T-helper 17 cell (primary cell): ENCODE measurements at places on chromosomes 1 and 21. TPM values are rescaled to one million over a fixed set of nuclear protein-coding genes. Genes with fewer than 3 reads are reported as not detected.

Gene CRNN
- not detected for total RNA-seq

DNA sequence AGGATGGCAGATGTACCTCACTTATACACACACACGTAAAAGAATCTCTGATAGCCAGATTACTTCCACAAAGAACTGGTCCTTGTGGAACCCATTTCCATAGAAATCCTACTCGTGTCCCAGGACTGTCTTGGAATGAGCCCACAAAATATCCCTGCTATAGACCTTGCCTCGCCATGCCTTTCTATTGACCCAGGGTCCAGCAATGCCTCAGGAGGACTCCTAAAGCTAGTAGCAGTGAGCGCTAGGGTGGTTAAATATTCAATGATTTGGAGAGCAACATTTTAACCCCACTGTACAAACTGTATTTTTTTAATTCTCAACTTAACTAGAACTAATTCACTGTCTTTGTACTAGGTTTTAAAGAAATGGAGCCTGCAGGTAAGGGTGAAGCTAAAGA is 26.9 kb downstream of the OR10J5 start:
- H3K4me3 ChIP-seq, result no peak overlapping the region
- peaks cover 13% of the 10 kb centered on the region for H3K27me3 ChIP-seq
- H3K4me1 ChIP-seq, result no peaks in the 10 kb centered on the region
- H3K36me3 ChIP-seq, result no peaks in the 10 kb centered on the region

Gene MNDA
- 5.2 TPM for total RNA-seq

- peaks cover 40% of the 10 kb centered on the region for H3K27me3 ChIP-seq
- peaks cover 3% of the 10 kb centered on the region for H3K4me1 ChIP-seq
- H3K36me3 ChIP-seq, result peaks cover 2% of the 10 kb centered on the region
- peak; percentile 18 for DNase-seq
- peak overlapping the region; percentile 39 for H3K4me3 ChIP-seq
Observed at GRCh38 chr1:3695326-3696217, 43.3 kb downstream of the TP73 start.

Gene CTTNBP2NL
- total RNA-seq, result 0.45 TPM

DNA sequence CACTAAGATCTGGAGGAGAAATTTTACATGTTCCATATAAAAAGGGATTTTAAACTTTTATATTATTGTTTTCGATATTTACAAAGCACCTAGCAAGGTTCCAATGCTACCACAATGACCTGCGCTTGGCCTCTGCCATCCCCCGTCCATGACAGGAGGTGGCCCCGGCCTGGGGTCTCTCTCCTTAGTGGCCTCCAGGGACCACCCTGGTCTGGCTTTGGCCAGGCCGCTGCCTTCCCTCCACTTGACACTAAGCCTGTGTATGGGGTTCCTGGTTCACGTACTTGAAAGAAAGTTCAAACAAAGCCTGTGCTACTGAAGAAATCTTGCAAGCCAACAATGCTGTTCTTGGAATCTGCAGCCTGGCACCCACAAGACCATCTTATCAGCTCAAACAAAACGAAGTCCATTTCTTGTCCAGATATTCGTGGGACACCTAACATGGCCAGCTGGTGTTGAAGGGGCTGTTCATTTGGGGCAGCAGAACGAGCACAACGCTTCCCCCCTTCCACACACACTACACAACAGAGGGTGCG is 12.8 kb downstream of the PRDM15 start:
- peaks cover 29% of the 10 kb centered on the region for H3K4me1 ChIP-seq
- no peak overlapping the region for H3K4me3 ChIP-seq
- no peaks in the 10 kb centered on the region for H3K36me3 ChIP-seq

DNA sequence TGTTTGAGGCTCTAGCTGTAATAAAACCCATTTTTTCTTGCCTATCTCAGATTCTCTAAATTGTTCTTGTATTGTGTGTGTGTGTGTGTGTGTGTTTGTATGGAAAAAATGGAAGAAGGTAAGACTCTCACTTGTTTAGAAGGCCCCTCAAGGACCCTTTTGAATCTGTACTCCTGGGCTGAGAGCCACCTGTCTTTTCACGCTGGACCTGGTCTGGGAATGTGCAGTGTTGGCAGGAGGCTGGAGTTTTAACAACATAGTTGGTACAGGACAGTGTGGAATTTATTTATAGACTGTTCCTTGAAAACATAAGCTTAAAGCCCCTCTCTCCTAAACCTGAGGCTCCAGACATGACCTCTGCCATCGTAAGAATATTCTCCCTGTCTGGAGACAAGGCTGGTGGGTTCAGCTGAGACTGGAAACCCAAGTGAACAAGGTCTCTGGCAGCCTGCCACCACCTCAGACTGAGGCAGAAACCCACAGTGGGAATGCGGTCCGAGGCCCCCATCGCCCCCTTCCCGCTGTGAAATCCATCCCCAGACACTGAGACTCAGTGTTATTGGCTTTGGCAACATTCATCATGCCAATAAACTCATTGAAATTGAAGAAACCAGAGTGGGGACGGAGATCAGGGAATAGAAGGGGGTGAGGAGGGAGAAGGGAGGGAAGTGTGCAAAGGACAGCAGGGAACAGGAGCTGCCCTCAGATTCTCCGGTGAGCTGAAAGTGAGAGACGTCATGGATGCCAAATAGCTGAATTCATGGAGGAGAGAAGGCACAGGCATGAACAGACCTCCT is 24.6 kb upstream of the PLXNA2 start:
- H3K27ac ChIP-seq, result no peak overlapping the region
- no peaks in the 10 kb centered on the region for H3K4me1 ChIP-seq
- no peak overlapping the region for H3K4me3 ChIP-seq
- H3K36me3 ChIP-seq, result peaks cover 2% of the 10 kb centered on the region
- H3K27me3 ChIP-seq, result peaks cover 86% of the 10 kb centered on the region
